Lung microvascular endothelial cell (primary cell): ENCODE measurements at places on chromosomes 6 and 20. TPM values are rescaled to one million over a fixed set of nuclear protein-coding genes. Genes with fewer than 3 reads are reported as not detected.

DNA sequence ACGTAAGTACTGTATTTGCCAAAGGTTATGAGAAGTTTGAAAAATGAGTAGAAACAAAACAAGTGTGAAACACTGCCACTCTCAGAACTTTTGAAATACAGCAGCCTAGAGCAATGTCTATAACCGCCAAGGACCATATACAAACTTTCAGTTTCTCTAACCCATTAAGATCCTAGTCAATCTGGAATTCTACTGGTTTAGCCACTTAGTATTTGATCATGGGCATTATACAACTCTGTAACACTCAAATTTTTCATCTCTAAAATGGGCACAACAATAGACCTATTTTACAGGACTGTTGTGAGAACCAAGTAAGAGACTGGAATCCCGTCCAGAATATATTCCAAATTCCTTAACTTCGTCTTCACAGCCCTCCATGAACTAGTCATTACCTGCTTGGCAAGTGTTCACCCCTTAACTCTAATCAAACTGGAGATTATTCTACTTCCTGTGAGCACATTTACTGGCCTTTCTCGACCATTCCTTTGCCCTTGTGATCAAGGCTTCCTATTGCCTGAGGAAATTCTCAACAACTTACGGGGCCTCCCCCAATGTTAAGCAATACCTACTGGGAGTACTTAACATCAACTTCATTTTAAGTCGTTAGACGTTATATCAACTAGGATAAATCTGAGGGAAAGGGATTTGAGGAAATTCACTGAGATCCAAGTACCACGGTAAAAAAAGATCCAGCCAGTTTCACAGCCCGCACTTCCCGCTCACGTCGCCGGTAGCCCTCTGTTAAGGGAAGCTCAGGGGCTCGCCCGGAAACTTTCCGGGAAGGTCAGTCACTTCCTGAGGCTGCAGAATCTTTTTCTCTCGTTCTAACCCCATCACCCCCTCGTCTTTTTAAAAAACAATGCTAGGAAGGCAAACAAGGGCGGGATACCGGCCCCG lies 1.1 kb downstream of the EIF2S2 start:
- DNase-seq, result peak; percentile 69

- peak; percentile 24 for DNase-seq
These were observed at the start of gene KIAA0408 for GRCh38 chr6:127459231-127459641. TSS of gene KIAA0408 (minus strand) at chr6:127459389. CDS start at chr6:127453981, 5,408 bp downstream.

- DNase-seq, result no peak
These were observed 76.1 kb downstream of the ME1 start for GRCh38 chr6:83354747-83355146.

- DNase-seq, result no peak
These were observed 49.4 kb upstream of the SLC22A23 start for GRCh38 chr6:3506200-3506599.

DNA sequence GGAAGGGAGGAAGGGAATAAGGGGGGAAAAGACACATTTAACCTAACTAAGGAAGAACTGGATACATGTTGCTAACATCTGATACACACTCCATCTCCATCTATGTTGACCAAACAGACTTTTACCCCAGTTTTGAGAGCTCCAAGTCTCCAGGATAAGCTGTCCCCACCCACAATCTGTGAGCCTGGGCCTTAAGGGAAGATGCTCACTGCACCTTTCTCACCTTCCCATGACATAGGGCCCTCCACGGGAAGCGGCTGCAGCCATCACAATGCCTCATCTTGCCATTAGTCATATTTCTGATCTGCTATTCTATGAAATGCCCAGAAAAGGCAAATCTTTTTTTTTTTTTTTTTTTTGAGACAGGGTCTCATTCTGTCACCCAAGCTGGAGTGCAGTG lies 126.6 kb upstream of the SALL4 start:
- peak; percentile 90 for DNase-seq

- DNase-seq, result no peak
These were observed 22.5 kb downstream of the RAB22A start for GRCh38 chr20:58331961-58332551.

DNA sequence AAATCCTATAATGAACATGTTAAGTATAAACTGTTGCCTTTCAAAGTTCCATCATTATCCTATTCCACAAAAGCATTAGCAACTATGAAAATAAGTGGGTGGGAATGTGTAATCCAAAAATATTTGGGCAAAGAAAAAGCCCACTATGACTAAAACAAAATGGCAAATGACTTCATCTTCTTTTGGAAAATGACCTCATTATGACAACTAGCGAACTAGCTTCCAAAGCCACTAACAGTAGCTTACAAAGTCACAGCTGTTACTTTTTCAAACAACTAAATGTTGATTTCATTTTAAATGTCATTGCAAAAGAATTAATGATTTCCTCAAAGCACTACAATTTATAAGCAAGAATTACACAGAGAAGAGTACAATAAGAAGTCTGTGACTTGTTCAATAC lies 49.8 kb upstream of the RUNX2 start:
- no peak for DNase-seq

DNA sequence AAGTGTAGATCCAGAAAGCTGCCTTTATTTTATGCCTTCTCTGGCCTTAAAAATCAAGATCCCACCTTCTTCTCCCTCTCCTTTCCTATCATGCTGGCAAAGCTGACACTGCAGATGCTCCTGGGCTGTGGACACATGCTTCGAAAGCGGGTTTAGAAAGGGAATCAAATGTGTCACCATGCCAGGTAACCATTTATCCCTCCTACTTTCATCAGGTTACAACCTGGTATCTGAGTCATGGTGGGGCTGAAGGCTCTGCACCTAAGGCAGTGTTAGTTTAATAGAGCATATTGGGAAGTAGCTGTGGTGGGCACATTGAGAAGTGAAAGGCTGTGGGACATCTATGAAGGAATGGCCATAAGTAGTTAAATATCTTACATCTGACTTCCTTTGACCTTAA lies 69.8 kb downstream of the GJA1 start:
- DNase-seq, result no peak

B3GAT2 gene
- not detected in 2 replicates for total RNA-seq

TRIM15 gene
- not detected in 2 replicates for total RNA-seq

BHLHE23 gene
- not detected in 2 replicates for total RNA-seq

LIN28B gene
- not detected in 2 replicates for total RNA-seq

EPHA7 gene
- total RNA-seq, result under 0.01 TPM in 2 replicates

CNR1 gene
- total RNA-seq, result under 0.01 TPM in 2 replicates
